ENCODE measurements at places on chromosomes 7 and 10.

DNA sequence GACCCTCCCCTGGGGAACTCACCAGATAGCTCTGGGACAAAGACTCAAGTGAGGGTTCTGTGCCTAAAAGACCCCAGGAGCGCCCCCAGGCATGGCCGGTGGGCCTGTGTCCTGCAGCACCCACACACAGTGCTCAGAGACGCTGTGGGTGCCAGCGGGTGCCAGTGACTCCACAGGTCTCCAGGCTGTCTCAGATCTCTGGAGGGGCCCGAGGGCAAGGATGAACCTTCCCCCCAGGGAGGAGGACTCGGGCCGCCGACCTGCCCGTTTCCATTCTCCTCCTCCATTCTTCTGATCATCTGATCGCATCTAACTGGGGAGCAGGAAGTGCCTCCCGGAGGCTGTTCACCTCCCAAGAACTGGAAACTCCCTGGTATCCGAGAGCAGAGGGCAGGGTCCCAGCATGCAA is 980 bp downstream of the ADAM8 start:
- DNase-seq = no peak

- DNase-seq = no peak
Observed at GRCh38 chr10:73623056-73623455, 18.2 kb downstream of the MYOZ1 start.

- DNase-seq = no peak
Observed at GRCh38 chr10:17506390-17506789, 52.0 kb upstream of the ST8SIA6 start.

- DNase-seq = no peak
Observed at GRCh38 chr7:101832685-101833375, 15.4 kb downstream of the CUX1 start.

DNA sequence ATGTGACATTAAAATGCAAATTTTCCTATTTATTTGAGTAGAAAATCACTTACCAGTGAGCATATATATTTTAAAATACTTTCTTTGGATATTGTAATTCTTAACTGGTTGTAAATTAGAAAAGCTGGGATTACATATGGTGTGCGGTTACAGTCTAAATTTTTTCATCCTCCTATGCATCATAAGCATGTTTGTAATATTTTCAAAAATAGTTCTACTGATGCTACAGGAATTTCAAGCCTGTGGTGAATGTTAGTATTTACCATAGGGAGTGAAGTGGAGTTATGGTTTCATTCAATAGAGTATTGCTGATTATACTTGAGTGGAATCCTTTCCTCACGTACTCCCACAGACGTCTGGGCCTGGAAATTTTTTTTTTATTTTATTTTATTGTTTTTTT is 34.6 kb upstream of the ST7 start:
- no peak for DNase-seq

DNA sequence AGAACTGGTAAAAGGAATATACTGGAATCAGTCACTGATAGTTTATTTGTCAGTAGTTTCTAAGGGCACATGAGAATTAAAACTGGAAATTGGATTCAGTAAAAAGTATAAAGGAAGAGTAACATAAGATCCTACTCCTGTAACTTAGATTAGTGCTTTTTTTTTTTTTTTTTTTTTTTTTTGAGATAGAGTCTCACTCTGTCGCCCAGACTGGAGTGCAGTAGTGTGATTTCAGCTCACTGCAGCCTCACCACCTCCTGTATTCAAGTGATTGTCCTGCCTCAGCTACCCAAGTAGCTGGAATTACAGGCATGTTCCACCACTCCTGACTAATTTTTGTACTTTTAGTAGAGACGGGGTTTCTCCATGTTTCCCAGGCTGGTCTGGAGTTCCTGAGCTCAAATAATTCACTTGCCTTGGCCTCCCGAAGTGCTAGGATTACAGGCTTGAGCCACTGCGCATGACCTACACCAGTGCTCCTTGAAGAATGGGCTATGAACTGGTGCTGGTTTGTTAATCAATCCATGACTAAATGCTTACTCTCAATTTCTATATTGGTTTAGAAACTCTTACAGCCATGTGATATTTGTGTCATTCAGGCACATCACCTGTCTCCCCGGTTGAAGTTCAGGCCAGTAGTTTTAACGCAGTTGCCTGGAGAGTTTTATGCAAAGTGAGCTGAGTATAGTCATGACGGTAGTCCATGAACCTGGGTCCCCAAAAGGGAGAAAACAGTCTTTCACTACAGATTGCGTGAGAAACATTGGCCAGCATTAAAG is 65.0 kb downstream of the ZEB1 start:
- no peak for DNase-seq

GRCh38 chr10:128606055-128606454 is 479.8 kb upstream of the MKI67 start:
- DNase-seq = no peak

GRCh38 chr10:111130471-111130870 is 53.6 kb downstream of the ADRA2A start:
- DNase-seq = no peak

- no peak for DNase-seq
Observed at GRCh38 chr10:11058965-11059364, 41.3 kb downstream of the CELF2 start.

DNA sequence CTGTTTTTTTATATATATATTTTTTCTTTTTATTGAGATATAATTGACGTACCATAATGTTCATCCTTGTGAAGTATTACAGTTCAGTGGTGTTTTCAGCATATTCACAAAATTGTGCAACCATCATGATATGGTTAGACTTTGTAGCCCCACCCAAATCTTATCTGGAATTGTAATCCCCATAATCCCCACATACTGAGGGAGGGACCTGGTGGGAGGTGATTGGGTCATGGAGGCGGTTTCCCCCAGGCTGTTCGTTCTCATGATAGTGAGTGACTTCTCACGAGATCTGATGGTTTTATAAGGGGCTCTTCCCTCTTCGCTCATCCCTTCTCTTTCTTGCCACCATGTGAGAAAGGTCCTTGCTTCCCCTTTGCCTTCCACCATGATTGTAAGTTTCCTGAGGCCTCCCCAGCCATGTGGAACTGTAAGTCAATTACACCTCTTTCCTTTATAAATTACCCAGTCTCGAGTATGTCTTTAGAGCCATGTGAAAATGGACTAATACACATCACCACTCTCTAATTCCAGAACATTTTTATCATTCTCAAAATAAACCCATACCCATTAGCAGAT is 73.9 kb upstream of the SMNDC1 start:
- no peak for DNase-seq

DNA sequence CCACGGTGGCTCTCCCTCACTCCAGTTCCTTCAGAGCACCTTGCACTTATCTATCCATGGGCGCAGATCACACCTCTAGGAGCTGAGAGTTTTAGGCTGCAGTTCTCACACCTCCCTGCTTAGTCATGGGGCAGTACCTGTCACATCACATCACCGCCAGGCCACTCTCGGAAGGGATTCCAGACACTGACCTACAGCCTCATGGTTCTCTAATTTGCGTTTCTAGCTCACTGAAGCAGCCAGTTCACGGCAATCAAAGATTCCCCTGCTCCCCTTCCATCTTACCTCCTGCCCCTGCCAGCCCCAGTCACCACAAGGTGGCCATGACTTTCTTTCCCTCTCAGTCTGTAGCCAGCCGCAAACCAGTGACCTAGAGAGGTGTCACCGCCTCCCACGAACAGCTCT is 34.2 kb downstream of the ADRB1 start:
- DNase-seq = no peak

- no peak for DNase-seq
Observed at GRCh38 chr10:18959369-18959768, 89.2 kb upstream of the MALRD1 start.
